ENCODE measurements at places on chromosomes 11 and 22. TPM values are rescaled to one million over a fixed set of nuclear protein-coding genes. Genes with fewer than 3 reads are reported as not detected.

BTBD18 gene
- not detected for total RNA-seq

RGL4 gene
- not detected for total RNA-seq

KCNJ4 gene
- total RNA-seq: 0.09 TPM

PLEKHA7 gene
- 0.51 TPM for total RNA-seq

OR51B5 gene
- total RNA-seq: not detected

SLC17A6 gene
- total RNA-seq: not detected

KCNE3 gene
- 8.5 TPM for total RNA-seq

EHF gene
- 0.09 TPM for total RNA-seq

ZBTB16 gene
- 49.4 TPM for total RNA-seq

ARHGAP1 gene
- 59.6 TPM for total RNA-seq

TEX54 gene
- not detected for total RNA-seq

OR10A6 gene
- not detected for total RNA-seq

SOX10 gene
- total RNA-seq: not detected

FOLR2 gene
- not detected for total RNA-seq

OTOG gene
- total RNA-seq: not detected

KIF18A gene
- total RNA-seq: 0.17 TPM

SLC22A12 gene
- total RNA-seq: not detected

C11orf91 gene
- not detected for total RNA-seq

KRTAP5-6 gene
- not detected for total RNA-seq

APOA5 gene
- total RNA-seq: not detected

CREB3L1 gene
- 60.9 TPM for total RNA-seq

SHISAL1 gene
- total RNA-seq: under 0.01 TPM

SEPTIN3 gene
- total RNA-seq: 0.35 TPM

NXPE4 gene
- not detected for total RNA-seq

WNT11 gene
- 6.0 TPM for total RNA-seq

DDTL gene
- 1.2 TPM for total RNA-seq

ABCC8 gene
- total RNA-seq: not detected

OR2AT4 gene
- not detected for total RNA-seq

CRYBA4 gene
- total RNA-seq: not detected

PGA3 gene
- not detected for total RNA-seq

UPK2 gene
- total RNA-seq: not detected

MYH9 gene
- total RNA-seq: 459 TPM

LMO1 gene
- not detected for total RNA-seq

Measured in pericardium fibroblast (primary cell).